Activated T-cell treated with anti-CD3 and anti-CD28 coated beads for 4 hours (primary cell): ENCODE measurements at places on chromosomes 3 and 15.

DNA sequence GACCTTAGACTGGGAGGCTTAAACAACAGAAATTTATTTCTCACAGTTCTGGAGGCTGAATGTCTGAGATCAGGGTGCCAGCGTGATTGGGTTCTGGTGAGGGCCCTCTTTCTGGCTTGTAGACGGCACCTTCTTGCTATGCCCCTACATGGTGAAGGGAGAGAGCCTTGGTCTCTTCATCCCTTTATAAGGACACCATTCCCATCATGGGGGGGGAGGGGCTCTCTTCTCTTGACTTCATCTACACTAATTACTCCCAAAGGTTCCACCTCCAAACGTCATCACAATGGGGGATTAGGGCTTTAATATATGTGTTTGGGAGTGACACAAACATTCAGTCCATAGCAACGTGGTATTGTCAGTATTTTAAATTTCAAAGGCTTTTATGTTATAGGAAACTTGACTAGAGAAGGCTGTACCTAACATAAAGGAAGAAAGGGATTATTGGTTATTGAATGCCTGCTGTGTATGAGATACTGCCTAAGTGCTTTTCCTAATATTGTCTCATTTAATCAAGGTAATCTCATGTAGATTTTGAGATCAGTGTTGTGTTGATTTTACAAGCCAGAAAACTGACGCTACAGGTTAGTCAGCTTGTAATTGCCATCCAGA lies 20.9 kb downstream of the SYN2 start:
- DNase-seq, result no peak

DNA sequence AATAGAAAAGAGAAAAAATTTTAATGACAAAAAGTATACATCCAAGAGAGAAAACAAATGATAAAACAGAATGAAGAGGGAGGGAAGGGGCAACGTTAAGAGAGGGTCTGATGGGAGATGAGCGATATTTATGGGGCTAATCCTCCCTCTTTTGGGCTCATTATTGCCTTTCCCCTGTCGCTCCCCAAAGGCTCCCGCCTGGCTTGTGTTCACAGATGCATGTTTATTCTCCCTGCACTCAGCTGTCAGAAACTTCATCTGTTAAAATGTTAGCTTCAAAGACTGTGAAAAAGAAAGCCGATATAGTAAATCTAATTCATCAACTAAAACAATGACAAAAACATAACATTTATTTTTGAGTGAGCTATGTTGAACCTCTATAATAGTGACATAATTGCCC lies 74.3 kb downstream of the GABRB3 start:
- DNase-seq, result no peak

- DNase-seq, result no peak
Observed at GRCh38 chr15:71219101-71219500, 103.8 kb downstream of the THSD4 start.

- no peak for DNase-seq
Observed at GRCh38 chr15:89362203-89363101, 27.8 kb upstream of the POLG start.

DNA sequence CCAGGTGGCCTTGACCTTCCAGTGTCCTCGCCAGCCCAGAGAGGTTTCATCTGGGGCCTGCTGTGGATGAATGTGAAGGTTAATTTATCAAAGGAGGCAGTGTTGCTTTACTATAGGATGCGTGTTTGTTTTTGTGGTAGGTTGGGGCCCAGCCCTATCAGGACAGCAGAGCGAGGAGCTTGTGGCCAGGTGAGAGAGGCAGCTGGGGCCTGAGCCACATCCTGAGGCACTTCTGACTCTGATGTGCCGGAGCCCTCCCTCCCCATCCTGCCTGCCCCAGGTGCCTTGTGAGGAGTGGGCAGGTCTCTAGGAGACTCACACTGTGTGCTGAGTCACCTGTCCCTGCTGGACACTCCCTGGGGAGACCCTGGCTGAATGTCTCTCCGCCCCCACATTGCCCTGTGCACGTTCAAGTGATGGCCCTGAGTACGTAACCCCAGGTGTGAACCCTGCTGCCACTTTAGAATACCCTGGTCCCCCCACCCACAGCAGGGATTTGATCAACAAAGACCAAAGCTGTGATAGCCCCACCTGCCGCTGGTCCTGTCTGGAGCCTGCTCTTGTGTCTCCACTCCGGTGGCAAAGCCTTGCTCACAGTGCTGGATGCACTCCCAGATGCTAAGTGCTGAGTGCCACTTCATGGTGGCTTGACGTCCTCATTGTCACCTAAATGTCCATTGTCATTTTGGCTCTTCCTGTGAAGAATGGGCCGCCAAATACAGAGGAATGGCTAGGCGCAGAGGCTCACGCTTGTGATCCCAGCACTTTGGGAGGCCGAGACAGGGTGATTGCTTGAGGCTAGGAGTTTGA lies 16.0 kb downstream of the FBLN2 start:
- DNase-seq, result no peak

DNA sequence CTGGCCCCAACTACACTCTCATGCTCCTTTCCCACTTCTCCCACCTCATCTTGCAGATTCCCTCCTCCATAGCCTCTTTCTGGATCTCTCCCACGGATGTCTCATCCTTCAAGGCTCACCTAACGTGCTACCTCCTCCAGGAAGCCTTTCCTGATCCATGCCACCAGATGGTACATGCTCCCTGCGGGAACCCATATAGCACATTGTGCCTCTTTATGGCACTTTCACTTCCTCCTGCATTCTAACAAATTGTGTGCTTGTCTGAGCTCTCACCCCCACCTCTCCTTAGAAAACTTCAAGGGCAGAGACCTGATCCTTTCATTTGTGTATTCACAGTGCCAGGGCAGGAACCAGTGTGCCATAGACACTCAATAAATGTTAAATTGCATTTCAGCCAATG lies 63.0 kb downstream of the HES1 start:
- no peak for DNase-seq

DNA sequence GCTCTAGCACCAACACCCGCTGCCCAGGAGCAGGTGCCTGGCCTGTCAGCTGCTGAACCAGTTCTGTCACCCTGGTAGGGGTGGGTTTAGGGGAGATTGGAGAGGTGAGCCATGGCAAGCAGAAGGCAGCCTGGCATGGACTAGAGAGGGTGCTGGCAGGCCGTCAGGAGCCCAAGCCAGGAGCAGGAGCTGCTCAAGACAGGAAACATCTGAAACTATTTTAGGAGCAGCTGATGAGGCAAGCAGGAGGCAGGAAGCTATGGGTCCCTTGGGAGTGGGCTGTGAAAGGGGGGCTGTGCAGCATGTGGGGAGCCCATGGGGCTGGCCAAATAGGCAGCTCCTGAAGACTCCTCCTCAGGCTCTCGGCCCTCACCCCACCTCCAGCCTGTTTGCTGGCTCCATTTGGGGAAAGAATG lies 2.3 kb downstream of the INKA1 start:
- no peak for DNase-seq
